Left renal cortex interstitium (tissue), 4 donors: ENCODE measurements at places on chromosomes 11 and 22. TPM values are rescaled to one million over a fixed set of nuclear protein-coding genes. Genes with fewer than 3 reads are reported as not detected.

GRCh38 chr22:49709464-49709863 is 118.2 kb downstream of the BRD1 start:
- no peak for DNase-seq

The FOSL1 gene
- polyA plus RNA-seq = 0.11 TPM

The NPAS4 gene
- 0.06 TPM for polyA plus RNA-seq

- no peak for DNase-seq
Observed at GRCh38 chr11:1326435-1327063, 17.1 kb upstream of the TOLLIP start.

DNA sequence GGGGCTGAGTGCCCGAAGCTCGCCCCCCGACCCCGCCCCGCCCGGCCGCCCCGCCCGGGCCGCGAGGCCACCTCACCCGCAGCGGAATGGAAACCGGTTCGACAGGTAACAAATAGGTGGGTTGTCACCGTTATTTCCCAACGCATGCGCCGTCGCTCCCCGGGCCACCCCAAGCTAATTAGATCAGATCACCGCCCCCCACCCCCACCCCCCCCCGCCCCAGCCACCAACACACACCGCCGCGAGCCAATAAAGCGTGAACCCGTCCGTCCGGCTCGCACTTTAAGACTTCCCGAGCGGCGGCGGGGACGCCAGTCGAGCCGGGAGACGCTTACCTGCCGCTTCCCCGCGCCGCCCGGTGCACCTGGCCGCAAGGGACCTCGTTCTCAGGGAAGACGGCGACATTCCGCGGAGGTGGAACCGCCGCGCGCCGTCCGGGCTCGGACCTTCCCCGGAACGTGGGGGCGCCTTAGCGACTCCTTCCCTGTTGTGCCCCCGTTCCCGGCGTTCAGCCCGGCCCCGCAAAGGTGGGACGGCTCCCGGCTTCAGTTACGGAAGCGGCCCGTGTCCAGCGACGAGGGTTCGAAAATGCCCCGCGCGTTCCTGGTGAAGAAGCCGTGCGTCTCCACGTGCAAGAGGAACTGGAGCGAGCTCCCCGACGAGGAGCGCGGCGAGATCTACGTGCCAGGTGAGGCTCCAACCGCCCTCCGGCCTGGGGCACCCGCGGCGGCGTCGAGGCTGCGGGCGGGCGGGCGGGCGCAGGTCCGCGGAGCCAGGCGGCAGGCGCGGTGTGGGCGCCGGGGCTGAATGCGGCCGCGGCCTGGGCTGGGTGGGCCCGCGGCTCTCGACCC is at the start of gene OVOL1:
TSS of gene OVOL1 (plus strand) at position 278 of the 851 bp plus-strand sequence. CDS start at position 589, 311 bp downstream.
- no peak for DNase-seq

The INTS4 gene
- 39.9 TPM for polyA plus RNA-seq

GRCh38 chr11:46524201-46524770 is 69.5 kb downstream of the AMBRA1 start:
- DNase-seq = no peak

DNA sequence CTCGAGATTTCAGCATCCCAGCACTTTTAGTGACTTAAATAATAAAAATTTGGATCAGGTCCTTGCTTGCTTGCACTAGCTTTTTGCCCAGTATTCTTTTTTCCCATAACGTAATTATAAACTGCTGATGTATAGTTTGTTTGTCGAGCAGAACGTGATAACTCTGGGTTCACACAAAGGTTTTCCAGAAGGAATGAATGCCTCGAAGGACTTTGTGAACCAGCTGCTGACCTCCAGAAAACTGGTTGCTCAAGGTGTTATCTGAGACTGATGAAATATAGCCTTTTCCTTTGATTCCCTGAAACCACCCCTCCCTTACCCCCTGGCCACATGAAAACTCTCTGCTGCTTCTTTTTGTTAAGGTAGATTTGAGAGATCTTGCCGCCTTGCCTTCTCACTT is 229.1 kb upstream of the CARD18 start:
- no peak for DNase-seq

GRCh38 chr11:17649261-17649660 is 70.1 kb upstream of the MYOD1 start:
- DNase-seq = no peak

GRCh38 chr11:32451808-32452207 is 16.5 kb upstream of the WT1 start:
- DNase-seq = no peak

- DNase-seq = no peak
Observed at GRCh38 chr11:131626788-131627187, 256.4 kb downstream of the NTM start.

DNA sequence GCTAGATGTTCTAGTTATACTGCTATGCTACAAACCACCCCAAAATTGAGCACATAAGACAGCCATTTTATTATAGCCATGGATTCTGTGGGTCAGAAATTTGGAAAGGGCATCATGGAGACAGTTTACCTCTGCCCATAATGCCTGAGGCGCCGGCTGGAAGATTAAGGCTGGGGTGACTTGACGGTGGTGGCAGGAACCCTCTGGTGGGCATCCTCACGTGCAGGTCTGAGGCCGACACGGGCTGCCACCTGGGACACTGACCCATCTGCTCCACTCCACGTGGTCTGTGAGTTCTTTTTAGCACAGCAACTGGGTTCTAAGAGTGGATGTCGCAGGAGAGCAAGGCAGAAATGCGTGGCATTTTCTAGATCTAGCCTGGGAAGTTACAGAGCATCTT is 40.0 kb upstream of the PRDM11 start:
- no peak for DNase-seq

The OR5AS1 gene
- 0.09 TPM for polyA plus RNA-seq

DNA sequence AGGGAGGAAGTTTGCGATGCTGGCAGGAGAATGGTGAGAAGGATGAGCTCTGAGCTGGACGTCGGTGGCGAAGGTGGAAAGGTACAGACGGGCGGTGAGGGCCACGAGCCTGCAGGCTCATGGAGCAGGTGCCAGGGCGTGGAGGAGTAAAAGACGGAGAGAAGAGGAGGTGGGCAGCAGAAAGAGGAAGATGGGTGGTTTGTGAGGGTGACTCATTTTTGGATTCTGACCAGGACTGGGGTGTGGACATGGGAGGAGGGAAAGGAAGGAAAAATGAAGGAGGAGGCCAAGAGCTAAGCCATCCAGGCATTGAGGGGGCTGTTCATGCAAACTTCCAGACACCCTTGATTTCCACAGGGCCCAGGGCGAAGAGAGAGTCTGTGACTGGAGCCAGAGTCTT is 3.5 kb downstream of the ZDHHC24 start:
- no peak for DNase-seq

GRCh38 chr11:8788616-8789015 is 106.0 kb downstream of the RPL27A start:
- no peak for DNase-seq

The HPX gene
- 4.4 TPM for polyA plus RNA-seq

The MFRP gene
- polyA plus RNA-seq = not detected

- no peak for DNase-seq
Observed at GRCh38 chr11:57474803-57475115, 14.4 kb downstream of the RTN4RL2 start.

DNA sequence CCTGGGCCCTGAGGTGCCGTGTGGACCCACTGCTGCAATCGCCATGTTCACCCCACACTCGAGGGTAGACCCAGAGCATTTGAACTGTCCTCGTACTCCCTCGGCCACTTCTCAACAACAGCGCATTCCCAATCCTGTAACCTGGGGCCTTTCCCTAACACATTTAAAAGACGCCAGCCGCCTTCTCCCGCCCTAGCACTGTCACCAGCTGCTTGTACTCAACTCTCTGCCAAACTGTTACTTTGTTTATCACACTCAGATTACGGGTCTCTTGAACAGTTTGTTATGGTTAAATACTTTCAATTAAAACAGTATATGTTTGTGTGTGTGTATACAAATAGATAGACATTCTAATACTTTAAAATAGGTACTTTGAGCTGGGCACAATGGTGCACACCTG is 20.7 kb downstream of the CDKN1C start:
- no peak for DNase-seq

DNA sequence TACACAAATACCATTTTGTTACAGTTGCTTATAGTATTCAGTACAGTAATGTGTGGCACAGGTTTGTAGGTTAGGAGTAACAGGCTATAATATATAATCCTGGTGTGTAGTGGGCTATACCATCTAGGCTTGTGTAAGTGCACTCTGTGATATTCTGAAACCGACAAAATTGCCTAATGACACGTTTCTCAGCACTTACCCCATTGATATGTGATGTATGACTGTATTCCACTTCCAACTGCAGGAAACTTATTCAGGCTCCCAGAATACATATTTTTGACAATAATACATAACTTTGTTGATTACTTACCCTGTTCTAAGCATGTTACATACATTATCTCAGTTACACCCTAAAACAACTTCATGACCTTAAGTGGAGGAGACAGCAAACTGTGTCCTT is 5.1 kb upstream of the PICALM start:
- DNase-seq = no peak

DNA sequence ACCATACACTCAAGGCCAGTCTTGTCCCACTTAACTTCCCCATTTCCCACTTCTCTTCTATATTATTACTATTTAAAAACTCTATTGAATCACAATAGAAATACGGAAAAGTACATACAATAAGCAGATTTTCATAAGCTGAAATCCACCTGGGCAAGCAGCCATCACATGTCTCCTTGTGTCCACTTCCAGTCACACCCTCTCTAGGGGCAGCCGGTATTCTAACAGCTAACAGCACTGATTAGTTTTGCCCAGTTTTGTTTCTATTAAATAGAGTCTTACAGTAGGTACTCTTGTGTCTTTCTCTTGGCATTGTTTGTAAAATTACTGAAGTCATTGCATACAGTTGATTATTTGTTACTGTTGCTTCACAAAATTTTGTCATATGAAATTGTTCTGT is 37.8 kb downstream of the PPP6R3 start:
- no peak for DNase-seq

DNA sequence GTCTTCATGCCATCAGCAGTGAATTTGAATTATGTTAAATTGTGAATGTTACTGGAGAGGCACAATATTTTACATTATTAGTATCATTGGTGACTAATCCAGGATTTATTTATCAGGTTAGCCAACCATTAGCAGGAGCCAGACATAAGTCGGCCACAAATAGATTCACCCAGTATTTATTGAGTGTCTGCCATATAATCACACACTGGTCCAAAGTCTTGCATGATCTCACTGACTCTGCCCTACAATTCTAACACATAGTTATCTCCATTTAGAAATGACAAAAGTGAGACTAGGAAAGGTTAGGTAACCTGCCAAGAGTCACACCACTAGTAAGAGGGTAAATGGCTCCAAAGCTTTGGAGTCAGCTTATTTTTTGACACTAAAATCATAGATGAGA is 179.6 kb downstream of the BLID start:
- no peak for DNase-seq

DNA sequence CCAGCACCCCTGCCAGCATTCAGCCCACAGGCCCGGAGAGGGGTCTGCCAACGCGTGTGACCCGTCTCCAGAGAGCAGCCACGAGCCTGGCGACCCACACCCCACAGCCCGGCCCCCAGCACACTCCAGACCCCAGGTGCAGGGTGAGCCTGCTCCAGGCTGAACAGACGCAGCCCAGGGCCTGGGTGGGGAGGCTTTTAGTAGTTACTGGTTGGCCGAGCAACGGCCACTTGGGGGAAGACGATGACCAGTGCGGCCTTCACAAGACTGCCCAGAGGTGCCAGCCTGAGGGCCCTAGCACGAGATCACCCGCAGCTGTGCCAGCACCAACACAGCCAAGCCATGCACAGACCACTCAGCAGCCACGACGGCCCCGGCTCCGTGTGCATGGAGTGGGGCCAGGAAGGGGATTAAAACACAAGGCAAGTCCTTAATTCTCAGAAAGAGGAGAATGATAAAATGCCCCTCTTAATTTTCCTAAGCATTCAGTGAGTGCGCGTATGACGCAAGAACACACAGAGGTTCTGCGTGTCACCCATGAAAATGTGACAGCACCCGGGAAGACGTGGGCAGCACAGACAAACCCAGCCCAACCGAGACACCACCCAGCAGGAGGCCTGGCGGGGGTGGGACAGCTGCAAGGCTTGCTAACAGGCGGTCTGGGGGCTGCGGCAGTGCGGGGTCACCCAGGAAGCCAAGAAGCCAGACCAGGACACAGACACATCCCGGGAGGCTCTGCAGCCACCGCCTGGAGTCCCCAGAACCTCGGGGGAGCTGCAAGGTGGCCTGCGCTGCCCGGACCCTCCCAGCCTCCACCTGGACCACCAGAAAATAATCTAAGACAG is 47.6 kb downstream of the BRD1 start:
- no peak for DNase-seq

The MS4A7 gene
- polyA plus RNA-seq = 12.0 TPM

DNA sequence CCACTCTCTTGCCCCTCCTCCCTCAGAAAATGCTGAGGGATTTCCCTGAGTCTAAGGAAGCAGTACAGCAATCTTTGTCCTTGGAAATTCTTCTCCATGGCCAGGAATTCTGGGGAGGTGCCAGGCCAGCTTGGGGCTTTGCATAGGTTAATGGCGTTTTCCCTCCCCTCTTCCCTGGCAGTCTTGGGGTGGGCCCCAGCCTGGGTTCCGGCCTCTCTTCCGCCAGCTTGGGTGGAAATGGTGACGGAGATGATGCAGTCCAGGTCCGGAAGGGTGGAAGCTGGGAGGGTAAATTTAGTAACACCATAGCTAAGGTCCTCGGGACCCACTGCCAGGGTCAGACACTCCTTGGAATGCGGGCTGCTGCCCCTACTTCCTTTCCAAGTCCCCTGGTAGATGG is 5.0 kb downstream of the PHLDB1 start:
- no peak for DNase-seq

The SUSD2 gene
- 25.9 TPM for polyA plus RNA-seq

DNA sequence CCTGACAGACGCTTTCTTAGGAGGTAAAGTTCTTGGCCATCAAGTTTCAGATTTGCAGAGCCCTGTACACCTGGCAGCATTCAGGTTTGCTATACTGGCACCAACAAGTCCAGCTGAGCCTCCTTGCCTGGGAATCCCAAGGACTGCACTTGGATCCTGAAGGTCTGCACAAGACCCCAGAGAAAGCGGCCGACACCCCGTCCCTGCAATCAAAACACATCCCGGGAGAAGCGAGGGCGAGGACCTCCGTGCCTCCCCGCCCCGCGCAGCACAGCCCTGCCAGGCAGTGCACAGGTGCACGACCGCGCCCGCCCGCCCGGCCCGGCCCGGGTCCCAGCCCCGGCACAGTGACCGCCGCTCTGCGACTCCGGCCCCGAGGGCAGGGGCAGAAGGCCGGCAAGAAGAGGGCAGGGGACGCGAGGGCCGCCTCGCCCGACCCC is 559 bp downstream of the MRTFA start:
- no peak for DNase-seq

The C11orf91 gene
- polyA plus RNA-seq = not detected

DNA sequence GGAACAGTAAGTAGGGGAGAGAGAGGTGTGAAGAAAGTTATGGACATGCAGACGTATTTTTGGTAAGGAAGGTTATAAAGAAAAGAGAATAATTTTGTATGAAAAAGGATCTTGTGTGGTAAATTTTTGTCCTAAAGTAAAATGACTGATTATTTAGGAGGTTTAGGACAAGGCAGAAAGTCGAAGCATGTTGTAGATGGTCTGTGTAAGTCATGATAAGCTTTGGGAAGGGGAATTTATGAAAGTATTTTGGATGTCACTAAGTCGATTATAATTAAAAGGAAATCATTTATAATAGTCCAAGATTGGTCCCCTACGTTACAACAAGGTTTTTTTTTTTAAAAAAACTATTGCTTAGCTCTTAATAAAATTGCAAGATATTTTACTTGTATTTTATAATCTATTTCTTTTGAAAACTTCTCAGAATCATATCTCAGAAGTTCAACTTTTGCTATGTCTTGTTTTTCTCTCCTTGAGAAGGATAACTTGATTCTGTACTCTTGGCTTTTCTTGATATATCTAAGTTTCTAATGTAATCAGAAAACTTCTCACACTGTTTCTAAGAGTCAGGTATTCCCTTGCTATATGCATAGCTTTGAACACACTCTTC is 10.9 kb upstream of the CABP2 start:
- DNase-seq = no peak

- no peak for DNase-seq
Observed at GRCh38 chr11:115334932-115335788, 169.1 kb downstream of the CADM1 start.
